Neuronal stem cell (in vitro differentiated cells): ENCODE measurements at places on chromosomes 3 and 15.

- H3K4me3 ChIP-seq: no peak overlapping the region
- no peak overlapping the region for H3K27ac ChIP-seq
- H3K27me3 ChIP-seq: no peaks in the 10 kb centered on the region
- H3K36me3 ChIP-seq: no peaks in the 10 kb centered on the region
Observed at GRCh38 chr3:112377568-112378071, 44.7 kb downstream of the CD200 start.

DNA sequence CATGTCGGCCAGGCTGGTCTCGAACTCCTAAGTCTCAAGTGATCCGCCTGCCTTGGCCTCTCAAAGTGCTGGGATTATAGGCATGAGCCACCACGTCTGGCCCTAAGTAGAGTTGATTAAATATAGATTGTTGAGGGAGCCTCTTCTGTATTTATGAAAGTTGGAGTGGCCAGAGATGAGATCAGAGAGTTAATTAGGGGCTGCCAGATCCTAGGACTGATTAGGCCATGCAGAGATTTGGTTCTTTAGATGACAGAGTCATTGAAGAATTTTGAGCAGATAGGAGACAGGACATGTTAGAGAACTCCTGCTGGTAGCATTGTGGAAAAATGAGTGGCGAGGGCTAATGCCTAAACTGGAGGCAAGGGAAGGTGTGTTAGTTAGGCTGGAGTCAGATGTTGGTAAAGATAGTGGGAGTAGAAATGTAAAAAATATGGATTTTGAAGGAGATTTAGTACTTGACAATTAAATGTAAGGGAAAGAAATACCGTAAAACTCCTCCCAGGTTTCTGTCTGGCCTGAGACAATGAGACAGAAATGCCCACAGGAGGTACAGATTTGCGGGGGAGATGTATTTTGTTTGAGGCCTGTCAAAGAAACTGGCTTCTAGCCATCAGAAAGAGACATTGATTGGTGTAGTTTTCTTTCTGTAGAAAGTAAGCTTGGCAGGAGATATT lies 23.4 kb downstream of the SACM1L start:
- no peak overlapping the region for H3K27ac ChIP-seq
- no peak for DNase-seq
- no peak overlapping the region for H3K4me3 ChIP-seq
- peaks cover 9% of the 10 kb centered on the region for H3K36me3 ChIP-seq
- no peaks in the 10 kb centered on the region for H3K27me3 ChIP-seq

DNA sequence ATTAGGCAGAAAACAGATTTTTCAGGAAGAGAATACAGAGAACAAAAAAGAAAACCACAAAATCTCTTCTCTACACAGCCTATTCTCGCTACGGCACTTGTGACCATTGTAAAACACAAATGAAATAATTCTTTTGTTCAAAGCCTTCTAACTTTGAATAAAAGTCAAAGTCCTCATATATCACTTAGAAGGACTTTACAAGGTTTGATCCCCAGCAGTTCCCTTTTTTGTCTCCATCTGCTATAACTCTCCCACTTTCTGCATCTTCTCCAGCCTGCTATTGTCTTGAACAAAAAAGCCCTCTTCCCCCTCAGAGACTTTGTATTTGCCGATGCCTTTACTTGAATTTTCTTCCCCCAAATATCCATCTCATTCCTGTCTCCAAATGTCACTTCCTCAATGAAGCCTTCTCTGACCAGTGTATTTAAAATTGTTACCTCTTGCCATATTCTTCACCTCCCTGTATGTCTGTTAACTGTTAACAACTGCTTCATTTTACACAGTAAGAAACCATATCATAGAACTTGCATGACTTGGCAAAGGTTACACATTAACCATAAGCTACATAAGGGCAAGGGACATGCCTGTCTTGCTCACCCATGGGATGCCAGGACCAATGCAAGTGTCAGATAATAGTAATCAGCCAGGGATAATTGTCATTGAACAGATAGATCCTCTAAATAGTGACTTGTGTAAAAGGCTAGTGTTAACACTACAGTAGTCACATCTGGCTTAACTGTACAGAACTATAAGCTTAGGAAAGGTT lies 122.4 kb downstream of the CBLB start:
- DNase-seq: no peak
- H3K4me1 ChIP-seq: peaks cover 3% of the 10 kb centered on the region
- H3K4me3 ChIP-seq: no peak overlapping the region
- no peaks in the 10 kb centered on the region for H3K27me3 ChIP-seq

DNA sequence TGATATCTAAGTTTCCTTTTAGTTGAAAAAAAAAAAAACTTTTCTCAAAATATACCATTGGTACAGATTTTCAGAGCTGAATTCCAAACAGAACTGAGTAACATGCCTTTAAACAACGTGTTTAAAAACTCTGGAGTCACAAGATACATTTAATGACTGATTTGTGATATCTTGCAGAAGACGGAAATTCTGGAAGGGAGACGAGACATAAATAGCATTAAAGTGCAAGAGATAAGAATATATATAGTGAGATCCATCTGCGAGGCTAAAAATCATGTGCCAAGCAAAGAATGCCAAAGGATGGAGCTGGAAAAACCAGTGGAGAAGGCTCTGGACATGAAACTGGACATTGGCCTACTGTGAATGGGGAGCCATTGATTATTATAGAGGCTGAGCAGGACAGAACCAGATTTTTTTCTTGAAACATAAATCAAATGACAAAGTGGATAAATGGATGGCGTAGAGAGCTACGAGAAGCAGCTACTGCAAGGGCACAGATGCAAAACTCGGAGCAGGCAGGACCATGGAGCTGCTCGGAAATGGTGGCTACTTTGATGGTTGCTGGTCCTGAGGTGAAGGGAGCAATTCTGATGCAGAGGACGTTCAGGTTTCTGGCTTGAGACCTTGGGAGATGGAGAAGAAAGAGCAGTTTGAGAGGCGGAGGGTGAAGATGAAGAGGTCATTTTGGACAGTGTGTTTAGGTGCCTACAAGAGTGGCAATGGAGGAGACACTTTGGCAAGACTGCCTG lies 88.8 kb downstream of the CPN2 start:
- peaks cover 13% of the 10 kb centered on the region for H3K4me1 ChIP-seq
- no peak for DNase-seq

GRCh38 chr3:160956785-160957184 lies 148.4 kb downstream of the B3GALNT1 start:
- H3K27ac ChIP-seq: no peak overlapping the region
- no peaks in the 10 kb centered on the region for H3K4me1 ChIP-seq
- H3K36me3 ChIP-seq: no peaks in the 10 kb centered on the region
- no peak for DNase-seq
- H3K4me3 ChIP-seq: no peak overlapping the region

DNA sequence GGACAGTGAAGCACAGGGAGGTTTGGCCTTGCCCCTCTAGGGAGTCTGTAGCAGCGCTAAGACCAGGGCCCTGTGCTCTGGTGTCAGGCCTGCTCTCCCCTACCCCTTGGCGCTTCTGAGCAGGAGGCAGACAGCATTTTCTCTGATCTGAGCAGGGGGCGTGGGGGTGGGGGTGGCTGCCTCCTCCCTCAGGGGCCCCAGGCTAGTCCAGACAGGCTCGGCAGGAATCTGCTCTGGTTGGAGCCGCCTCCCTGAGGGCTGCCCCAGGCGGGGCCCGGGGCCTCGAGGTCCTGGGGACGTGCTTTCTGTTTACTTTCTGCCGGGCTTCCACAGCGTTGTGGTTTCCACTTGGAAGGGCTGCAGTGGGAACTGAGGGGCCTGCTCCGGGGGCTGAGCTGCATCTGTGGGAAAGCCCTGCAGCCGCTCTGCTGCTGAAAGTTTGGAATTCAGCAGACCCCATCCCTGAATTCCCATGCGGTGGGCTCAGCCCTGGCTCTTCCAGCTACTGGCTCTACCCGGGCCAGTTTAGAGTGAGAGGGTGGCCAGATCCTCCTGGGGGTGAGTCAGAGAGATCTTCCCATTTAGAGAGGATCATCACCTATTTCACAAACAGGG lies 105.4 kb downstream of the LINGO1 start:
- peaks cover 33% of the 10 kb centered on the region for H3K4me1 ChIP-seq
- DNase-seq: no peak
- no peaks in the 10 kb centered on the region for H3K27me3 ChIP-seq
- no peak overlapping the region for H3K4me3 ChIP-seq

DNA sequence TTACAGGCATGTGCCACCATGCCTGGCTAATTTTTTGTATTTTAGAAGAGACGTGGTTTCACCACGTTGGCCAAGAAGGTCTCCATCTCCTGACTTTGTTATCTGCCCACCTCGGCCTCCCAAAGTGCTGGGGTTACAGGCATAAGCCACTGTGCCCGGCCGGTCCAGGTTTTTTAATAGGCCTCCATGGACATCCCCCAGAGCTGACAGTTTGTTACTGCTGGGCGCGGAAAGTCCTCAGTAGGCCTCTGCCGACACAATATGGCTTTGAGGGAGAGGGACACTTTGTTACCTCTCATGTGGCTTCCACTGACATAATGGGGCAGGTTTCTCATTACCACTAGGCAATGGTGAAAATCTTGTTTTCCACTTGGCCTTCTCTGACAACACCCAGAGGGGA lies 152.0 kb downstream of the WNT7A start:
- no peaks in the 10 kb centered on the region for H3K36me3 ChIP-seq
- no peaks in the 10 kb centered on the region for H3K4me1 ChIP-seq
- H3K27me3 ChIP-seq: no peaks in the 10 kb centered on the region
- no peak overlapping the region for H3K27ac ChIP-seq
- H3K4me3 ChIP-seq: no peak overlapping the region

DNA sequence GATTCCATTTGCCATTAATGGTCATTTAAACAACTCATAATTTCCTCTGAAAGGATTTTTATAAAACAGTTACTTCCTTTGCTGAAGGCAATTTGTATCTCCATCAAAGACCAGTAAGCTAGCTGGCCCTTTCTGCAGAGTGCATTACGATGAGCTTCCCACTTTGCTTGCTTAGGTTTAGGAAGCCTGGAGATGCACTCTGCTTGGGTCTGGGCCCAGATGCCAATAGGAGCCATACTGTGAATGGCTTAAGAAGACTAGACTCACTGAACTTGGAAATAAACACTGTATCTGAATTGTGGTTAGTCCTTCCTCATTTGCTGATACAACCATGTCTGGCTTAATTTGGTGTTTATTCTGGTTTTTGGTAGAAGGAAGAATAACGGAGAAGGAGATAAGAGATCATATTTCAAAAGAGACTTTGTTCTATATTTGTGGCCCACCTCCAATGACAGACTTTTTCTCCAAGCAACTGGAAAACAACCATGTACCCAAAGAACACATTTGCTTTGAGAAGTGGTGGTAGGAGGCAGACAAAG lies 38.1 kb downstream of the OXNAD1 start:
- H3K4me3 ChIP-seq: no peak overlapping the region
- no peak for DNase-seq
- peaks cover 79% of the 10 kb centered on the region for H3K36me3 ChIP-seq
